T-cell (primary cell): ENCODE measurements at places on chromosomes 12 and 14. TPM values are rescaled to one million over a fixed set of nuclear protein-coding genes. Genes with fewer than 3 reads are reported as not detected.

RPGRIP1 gene
- 0.76 TPM for total RNA-seq

PGF gene
- 0.09 TPM for total RNA-seq

DENR gene
- 39.0 TPM for total RNA-seq

DPY19L2 gene
- 3.8 TPM for total RNA-seq

KRT82 gene
- not detected for total RNA-seq

BAZ1A gene
- total RNA-seq: 38.0 TPM

KRT78 gene
- total RNA-seq: not detected

HOXC9 gene
- not detected for total RNA-seq

DNA sequence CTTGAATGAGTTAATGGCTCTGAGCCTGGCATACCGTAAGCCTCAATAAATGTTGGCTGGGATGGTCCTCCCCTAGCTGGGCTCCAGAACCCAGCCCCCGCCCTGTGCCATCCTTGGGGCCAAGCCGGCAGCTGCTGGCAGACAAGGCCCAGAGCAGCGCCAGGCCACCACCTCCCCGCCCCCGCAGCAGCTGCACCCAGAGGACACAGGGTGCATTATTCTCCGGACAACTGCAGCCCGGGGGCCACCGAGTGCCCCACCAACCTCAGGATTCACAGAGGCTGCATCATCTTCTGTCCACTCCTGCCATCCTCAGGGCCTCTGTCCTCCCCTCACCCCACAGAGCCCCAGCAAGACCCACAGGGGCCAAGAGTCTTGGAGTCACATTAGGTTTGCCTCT is 92.7 kb downstream of the NCOR2 start:
- no peaks in the 10 kb centered on the region for H3K27me3 ChIP-seq
- H3K36me3 ChIP-seq: peaks cover 61% of the 10 kb centered on the region
- H3K27ac ChIP-seq: no peak overlapping the region
- no peak overlapping the region for H3K4me3 ChIP-seq

DNA sequence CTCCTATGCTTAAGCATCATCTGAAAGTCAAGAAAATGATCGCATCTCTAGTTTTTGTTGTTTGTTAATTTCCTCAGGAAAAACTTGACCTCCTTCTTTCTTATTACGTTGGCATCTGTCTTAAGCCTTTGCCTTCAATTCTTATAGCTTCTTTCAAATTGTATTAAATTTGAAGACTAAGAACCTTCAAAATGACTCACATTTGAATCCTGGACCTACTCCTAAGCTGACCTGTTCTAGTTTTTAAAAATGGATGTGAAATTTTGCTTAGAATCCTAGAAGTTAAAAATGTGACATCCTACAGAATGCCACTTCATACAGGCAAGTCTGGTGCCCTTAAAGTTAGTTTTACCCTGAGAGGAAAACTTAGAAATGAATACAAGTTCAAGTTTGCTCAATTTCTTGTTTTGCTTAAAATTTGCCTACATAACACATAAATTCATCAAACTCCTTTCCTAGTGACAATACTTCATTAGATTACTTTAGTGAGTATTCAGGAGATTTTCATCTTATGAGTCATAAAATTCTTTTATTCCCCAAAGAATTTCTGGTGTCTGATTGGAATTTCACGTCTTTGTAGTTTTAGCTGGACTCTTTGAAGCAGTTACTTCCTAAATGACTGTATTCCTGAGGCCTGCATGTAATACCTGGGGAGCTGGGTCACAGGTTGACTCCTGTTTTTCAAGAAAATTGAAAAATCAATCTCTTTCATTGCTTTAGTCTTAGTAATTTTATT is 152.3 kb downstream of the MSRB3 start:
- H3K4me3 ChIP-seq: no peak overlapping the region
- H3K27ac ChIP-seq: no peak overlapping the region
- H3K27me3 ChIP-seq: no peaks in the 10 kb centered on the region

- H3K36me3 ChIP-seq: no peaks in the 10 kb centered on the region
- H3K27ac ChIP-seq: no peak overlapping the region
- DNase-seq: no peak
- no peaks in the 10 kb centered on the region for H3K4me1 ChIP-seq
Measured at GRCh38 chr12:69123919-69124638, 115.3 kb upstream of the CPSF6 start.

DNA sequence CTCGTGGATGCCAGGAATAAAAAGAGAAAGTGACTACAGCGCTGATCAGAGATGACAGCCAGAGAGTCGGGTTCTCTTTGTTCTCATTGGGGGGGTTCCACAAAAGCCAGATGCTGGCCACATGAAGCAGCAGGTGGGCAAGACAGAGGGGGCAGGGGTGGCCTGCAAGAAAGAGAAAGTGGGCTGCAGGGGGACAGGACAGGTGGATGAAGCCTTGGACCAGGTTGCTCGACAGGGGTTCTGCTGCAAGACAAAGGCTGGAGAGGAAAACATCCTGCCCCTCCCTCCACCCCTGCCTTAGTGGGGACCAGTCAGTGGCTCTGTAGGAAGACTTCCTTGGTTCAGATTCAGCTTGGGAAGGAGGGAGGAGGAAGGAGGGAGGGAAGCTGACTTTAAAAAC is 126.2 kb downstream of the KSR2 start:
- no peak overlapping the region for H3K4me3 ChIP-seq
- H3K36me3 ChIP-seq: no peaks in the 10 kb centered on the region
- DNase-seq: no peak
- H3K27me3 ChIP-seq: peaks cover 32% of the 10 kb centered on the region
- H3K27ac ChIP-seq: no peak overlapping the region
- no peaks in the 10 kb centered on the region for H3K4me1 ChIP-seq

DNA sequence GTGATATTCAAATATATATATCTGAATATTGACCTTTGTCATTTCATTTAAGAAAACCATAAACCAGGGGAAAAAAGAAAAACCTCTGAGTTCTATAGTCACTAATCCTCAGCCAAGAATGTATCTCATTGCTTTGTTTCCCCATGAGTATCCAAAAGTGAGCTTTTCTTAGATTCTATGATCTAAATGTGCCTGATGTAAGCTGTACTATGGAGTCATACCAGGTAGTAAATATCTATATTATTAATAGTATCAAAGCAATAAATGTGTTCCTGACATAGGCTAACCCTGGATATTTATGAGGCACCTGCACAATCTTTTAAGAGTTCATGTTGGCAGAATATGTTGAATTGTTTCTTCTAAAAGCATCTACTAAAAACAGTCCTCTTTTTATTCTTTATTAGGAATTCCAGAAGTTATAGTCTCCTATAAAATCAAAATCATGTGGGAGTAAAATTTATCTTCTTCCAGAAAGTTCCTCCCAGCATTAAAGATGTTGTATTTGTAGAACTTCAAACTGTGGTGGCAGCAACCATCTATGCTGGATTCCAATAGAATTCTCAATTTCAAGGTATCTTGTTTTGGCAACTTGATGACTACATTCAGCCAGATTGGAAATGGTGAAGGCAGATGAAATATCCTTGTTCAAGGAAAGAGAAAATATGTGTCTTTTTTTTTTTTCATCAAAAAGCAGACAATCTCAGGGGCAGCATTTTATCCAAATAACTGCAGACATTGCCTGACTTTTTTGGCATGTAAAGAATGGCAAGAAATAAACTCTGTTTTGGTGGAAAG is 139.7 kb upstream of the RASSF8 start:
- no peaks in the 10 kb centered on the region for H3K27me3 ChIP-seq
- H3K36me3 ChIP-seq: no peaks in the 10 kb centered on the region
- DNase-seq: no peak
- H3K4me3 ChIP-seq: no peak overlapping the region

- no peak overlapping the region for H3K27ac ChIP-seq
- H3K27me3 ChIP-seq: no peaks in the 10 kb centered on the region
- no peaks in the 10 kb centered on the region for H3K4me1 ChIP-seq
- no peak for DNase-seq
Measured at GRCh38 chr12:78442454-78442801, 422.1 kb upstream of the SYT1 start.

DNA sequence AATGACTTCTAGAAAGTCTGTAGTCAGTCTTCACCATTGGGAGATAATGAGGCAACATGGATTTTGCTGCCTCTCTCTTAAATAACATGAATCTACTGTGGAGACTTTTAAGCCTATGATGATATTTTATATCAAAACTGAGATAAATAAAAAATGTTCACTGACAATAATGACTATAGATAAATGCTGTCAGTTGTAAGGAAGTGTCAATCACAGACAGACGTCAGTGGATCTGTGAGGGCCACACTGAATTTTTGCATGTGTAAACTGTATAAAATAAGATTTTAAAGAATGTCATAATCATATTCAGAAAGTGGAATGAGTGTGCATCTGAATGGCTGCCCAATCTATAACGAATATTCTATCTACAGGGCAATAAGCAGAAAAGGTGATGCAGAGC is 364.0 kb downstream of the NRXN3 start:
- H3K27ac ChIP-seq: no peak overlapping the region
- no peak overlapping the region for H3K4me3 ChIP-seq
- no peaks in the 10 kb centered on the region for H3K36me3 ChIP-seq

DNA sequence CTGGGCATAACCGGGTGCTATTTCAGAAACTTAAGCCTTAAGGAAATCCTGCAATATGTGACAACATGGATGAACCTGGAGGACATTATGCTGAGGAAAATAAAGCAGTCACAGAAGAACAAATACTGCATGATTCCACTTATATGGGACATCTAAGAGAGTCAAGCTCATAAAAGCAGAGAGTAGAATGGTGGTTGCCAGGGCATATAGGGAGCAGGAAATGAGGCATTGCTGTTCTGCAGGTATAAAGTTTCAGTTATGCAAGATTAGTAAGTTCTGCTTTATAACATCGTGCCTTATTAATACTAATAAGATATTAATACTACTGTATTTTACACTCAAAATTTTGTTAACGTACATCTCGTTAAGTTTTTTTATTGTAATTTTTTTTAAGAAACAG is 124.2 kb upstream of the ATF1 start:
- H3K4me3 ChIP-seq: no peak overlapping the region
- DNase-seq: no peak
- H3K27me3 ChIP-seq: no peaks in the 10 kb centered on the region

DNA sequence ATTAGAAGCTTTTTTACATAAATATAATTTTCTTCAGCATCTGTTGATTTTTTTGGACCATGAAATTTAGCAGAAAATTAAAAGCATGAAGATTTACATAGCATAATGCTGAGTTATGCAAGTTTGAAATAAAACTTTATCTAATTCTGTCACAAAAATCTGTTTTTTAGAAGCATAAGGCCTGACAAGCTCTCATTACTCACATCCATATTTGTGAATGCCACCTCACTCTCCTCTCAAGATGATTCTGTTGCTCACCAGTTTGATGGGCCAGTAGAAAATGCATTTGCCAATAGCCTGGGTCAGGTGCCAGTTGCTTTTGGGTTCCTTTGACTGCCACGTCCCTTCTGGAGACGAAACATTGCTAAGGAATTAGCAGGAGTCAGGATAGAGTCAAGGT is 181.5 kb upstream of the ATP2B1 start:
- H3K4me3 ChIP-seq: no peak overlapping the region
- DNase-seq: no peak
- H3K27me3 ChIP-seq: no peaks in the 10 kb centered on the region
- no peaks in the 10 kb centered on the region for H3K36me3 ChIP-seq
- no peak overlapping the region for H3K27ac ChIP-seq

DNA sequence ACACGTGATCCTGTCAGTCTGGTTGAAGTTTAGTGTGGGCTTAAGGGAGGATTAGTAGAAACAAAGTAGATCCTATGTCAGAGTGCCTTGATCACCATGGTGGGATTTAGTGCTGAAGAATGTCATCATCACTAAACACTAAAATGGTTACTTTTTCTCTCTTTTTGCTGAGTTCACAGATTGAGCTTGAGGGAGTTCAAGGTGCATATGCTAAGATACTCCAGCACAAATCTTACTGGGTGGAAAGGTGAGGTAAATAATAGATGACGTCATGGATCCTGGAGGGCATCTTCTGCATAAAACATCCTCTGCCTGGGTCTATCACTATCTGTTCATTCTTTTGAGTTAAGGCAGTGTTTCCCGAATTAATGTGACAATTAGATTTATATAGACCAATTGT is 4.9 kb downstream of the GALNT8 start:
- peaks cover 3% of the 10 kb centered on the region for H3K27me3 ChIP-seq
- no peak overlapping the region for H3K27ac ChIP-seq
- H3K4me1 ChIP-seq: no peaks in the 10 kb centered on the region
- no peaks in the 10 kb centered on the region for H3K36me3 ChIP-seq
- DNase-seq: no peak
- no peak overlapping the region for H3K4me3 ChIP-seq

DNA sequence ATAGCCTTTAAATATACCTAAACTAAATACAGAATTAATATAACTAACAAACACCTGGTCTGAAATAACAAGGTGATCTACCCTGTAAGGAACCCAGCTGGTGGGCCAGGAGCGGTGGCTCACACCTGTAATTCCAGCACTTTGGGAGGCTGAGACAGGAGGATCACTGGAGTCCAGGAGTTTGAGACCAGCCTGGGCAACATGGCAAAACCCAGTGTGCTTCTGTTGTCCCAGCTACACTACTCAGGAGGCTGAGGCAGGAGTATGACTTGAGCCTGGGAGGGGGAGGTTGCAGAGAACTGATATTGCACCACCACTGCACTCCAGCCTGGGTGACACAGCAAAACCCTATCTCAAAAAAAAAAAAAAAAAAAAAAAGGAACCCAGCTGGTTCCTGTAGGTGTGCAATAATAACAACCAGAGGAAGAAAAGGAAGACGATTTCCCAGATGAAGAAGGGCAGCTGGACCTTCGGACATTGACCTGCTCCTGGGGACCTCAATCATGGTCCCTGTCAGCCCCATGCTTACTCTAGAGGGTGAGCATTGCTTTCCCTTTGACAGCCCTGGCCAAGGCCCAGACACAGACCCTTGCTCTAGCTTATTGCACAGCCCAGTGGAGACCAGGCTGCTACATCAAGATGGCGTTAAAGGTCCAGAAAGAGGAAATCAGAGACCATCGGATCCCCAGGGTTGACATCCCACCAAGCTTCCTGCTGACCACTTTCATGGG is 5.4 kb downstream of the FOS start:
- peaks cover 33% of the 10 kb centered on the region for H3K27me3 ChIP-seq
- no peak for DNase-seq
- H3K4me3 ChIP-seq: no peak overlapping the region
- H3K27ac ChIP-seq: no peak overlapping the region
- H3K36me3 ChIP-seq: peaks cover 9% of the 10 kb centered on the region

DNA sequence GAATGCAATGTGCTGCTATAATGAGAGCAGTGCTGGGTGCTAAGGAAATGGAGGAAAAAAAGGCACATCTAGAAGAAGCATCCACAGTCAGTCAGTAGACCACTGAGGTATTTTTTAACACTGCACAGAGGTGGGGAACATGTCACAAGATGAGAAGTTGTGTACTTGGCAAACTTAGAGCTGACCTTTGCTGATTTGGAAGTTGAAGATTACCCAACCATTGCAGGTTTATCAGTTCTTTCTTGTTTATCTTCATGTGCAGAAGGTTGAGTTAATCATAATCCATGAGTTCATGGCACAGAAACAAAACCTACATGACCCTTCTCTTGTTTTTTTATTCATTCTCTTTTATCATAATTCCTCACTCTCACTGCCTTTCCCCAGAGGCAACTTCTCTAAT is 3.2 kb upstream of the PAH start:
- no peaks in the 10 kb centered on the region for H3K36me3 ChIP-seq
- DNase-seq: no peak
- no peak overlapping the region for H3K4me3 ChIP-seq
- H3K27me3 ChIP-seq: no peaks in the 10 kb centered on the region
- no peak overlapping the region for H3K27ac ChIP-seq
- H3K4me1 ChIP-seq: no peaks in the 10 kb centered on the region

- DNase-seq: no peak
- H3K27me3 ChIP-seq: no peaks in the 10 kb centered on the region
- no peak overlapping the region for H3K4me3 ChIP-seq
- H3K27ac ChIP-seq: no peak overlapping the region
Measured at GRCh38 chr12:67352682-67353081, 83.5 kb downstream of the CAND1 start.

- H3K4me3 ChIP-seq: no peak overlapping the region
- no peaks in the 10 kb centered on the region for H3K36me3 ChIP-seq
- H3K4me1 ChIP-seq: no peaks in the 10 kb centered on the region
Measured at GRCh38 chr12:109703684-109704083, 9.9 kb upstream of the FAM222A start.
